ENCODE measurements at places on chromosomes 6 and 20.

DNA sequence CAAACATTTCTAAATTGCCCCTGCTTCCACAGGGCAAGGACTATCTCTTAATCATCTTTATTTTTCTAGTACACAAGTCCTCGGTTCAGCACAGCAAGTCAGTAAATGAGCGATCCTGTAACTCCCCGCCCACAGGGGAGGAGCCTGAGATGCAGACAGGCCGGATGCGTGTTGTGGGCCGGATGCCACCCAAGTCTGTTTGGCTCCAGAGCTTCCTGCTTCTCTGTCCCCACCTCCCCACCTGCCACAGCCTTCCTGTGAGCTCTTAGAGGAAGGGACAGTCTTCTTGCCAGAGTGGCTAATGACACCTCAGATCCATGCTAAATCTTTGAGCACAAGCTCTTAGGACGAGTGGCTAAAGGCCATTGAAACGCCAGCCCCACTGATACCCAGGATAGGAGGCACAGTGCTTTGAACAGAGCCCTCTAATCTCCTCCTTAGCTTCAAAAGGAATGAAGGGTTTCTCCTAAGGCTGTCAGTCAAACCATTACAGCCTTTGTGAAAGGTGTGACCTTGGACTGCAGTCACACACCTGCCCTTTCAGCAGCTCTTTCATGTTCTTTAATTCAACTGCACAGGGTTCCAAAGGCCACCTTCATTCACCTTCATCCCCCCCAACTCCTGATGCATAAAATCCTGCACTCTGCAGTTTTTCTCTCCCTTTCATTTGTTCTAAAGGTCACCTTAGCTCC, 264.3 kb downstream of the TFAP2C start:
- DNase-seq: no peak

DNA sequence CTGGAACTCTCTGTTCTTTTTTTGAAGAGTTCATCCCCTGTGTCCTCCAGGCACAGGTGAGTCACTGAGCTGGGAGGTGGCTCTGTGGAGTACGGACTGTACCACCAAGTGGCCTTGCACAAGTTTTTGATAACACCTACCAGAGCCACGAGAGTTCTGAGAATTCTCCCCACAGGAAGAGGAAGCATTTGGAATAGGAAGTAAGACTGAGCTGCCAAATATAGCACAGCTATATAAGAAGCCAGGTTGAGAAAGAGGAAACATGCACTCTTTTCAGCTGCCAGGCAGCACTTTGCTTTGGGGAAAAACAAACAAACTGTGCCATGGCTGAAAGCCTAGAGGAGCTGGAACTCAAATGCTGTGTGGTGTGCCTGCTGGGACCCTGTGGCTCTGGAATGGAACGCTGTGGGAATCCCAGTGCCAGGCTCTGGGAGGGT, 70.8 kb upstream of the RIPOR2 start:
- peak; percentile 81 for DNase-seq

DNA sequence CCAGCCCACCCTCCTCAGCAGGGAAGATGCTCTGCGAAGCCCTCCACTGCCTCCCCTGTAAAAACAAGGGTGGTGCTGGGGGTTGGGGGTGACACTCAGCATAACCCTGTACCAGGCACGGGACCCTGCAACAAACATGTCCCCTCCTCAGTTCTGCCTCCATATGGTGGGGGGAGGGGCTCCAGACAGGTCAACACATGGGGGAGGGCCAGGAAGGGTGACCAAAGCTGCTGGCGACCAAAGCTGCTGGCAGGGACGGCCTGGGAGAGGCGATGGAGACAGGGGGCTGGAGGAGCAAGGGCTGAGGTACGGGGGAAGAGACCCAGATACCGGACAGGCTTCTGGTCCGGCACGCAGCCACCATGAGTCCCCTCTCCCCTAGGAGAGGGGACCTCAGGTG, 123.2 kb downstream of the TAF4 start:
- DNase-seq: no peak

- no peak for DNase-seq
These were observed 1.5 kb upstream of the SIRPB1 start for GRCh38 chr20:1621316-1621715.

- no peak for DNase-seq
These were observed 8.0 kb upstream of the COL21A1 start for GRCh38 chr6:56255349-56255748.

DNA sequence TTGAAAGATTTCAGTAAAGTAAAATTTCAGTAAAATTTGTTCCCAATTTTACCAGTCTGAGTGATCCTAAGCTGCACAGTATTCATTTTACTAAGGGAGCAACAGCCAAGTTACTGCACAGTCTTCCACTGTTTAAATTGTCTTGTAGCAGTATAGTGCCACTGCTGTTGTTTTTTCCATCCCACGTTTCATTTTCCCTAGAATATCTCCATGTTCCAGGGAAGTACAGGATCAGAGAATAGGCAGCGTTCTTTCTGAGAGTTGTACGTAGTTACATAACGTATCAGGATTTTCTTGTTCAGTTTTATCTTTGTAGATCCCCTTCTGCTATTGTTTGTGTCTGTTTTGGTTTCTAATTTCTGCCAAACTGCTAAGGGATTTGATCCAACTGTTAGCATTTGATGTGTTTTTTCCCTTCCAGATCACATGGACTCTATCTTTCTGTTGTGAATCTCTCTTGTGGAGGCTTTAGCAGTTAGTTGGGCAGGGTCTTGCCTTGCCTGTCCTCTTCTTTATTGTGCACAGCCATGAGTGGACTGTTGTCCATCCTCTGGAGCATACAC, 38.4 kb downstream of the BCKDHB start:
- DNase-seq: no peak

GRCh38 chr20:63284083-63284440, 8.9 kb upstream of the COL20A1 start:
- DNase-seq: no peak

DNA sequence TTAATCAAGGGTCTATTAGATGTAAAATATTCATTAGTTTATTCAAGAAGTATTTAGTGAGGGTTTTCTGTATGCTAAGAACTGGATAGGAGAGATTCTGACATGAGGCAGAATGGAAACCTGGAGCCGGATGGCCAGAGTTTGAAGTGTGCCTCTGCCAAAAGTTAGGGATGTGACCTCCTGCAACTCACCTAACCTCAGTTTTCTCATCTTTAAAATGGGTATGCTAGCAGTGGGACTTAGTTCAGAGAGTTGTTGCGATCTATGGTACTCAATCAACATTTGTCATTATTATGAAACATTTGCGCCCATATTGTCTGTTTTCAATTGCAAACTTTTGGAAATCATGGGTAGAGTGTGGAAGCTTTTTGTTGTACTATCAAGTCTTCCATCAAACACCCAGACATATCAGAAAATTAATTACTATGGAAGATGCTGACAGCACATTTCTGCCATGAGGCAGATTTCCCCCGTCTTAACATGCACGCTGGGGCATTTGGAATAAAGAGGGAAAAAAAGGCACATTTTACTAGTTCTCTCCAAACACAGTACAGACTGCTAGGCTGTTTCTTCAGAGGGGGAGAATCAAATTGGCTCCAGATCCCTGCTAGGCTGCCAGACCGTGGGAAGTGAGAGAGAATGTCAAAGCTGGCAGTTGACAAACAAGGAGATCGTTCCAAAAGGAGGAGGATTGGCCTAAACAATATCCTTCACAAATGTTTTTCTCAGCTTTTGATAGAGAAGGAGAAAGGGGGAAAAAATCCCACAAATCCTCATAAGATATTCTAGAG, 205.3 kb upstream of the TSHZ2 start:
- no peak for DNase-seq

DNA sequence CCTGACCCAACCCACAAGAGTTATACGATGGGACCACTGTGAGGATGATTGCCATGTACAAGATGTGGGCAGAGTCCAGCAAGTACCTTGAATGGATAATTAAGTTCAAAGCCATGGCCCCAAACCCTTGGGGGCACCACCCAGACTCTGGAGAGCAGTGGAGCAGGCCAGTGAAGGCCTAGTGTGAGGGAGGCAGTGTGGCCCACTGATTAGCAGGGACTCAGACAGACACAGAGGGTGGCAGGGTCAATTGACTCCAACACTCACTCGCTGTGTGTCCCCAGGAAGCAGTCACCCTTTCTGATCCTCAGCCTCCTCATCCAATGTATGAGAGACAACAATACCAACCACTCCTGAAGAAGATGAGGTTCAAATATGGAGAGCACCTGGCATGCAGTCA, 1.7 kb upstream of the BPIFA1 start:
- DNase-seq: no peak

DNA sequence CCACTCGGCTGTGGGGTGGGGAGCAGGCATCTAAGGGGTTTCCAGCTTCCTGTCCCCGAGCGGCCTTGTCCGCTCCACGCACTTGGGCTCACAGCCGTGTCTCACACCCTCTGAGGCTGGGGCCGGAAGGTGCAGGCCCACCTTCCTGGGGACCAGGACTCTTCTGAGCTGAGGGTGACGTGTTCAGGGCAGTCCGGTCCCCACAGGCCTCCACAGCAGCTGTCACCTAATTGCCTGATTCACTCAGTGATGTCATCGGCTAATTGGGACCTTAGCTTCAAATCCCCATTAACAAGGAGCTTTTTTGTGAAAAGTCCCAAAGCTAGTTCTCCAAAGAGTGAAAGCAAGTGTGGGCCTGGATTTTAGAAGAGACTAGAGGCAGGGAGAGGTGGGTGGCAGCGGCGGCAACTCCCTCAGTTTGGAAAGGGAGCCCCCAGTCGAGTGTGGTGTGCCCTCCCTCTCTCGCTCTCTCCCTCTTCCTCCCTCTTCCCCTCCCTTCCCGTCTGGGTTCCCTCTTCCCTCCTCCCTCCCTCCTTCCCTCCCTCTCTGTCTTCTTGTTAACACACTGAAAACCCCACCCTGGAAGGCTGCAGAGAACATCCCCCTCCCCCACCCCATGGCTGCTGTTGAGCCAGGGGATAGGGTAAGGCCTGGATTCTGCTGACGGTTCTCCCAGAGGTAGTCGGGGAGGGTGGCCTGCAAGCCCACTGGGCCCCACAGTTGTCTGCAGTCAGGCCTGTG, 39.0 kb downstream of the MYT1 start:
- DNase-seq: no peak

DNA sequence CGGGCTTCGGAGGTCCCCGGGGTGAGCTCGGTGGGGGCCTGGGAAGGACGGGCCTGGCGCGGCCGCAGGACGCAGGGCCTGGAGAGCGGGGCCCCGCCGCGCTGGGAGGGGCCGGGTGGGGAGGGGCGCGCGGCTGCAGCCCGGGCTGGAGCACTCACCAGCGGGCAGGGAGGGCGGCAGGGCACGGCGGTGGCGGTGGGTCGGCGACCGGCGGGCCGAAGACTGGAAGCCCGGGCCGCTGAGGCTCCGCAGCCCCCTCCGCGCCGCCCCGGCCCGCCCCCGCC, at the start of gene GATA5:
Gene GATA5, minus strand, starts transcription at position 224 of the 284 bp plus-strand sequence. CDS start 474 bp downstream, outside the sequence.
- DNase-seq: no peak

- DNase-seq: no peak
These were observed 15.7 kb upstream of the SLC13A3 start for GRCh38 chr20:46666818-46667515.

- DNase-seq: no peak
These were observed 176.4 kb downstream of the SOX4 start for GRCh38 chr6:21769968-21770367.

GRCh38 chr20:63831646-63831992, 555 bp upstream of the ZBTB46 start:
- no peak for DNase-seq

- DNase-seq: no peak
These were observed 96.8 kb upstream of the MLIP start for GRCh38 chr6:54014440-54014839.

DNA sequence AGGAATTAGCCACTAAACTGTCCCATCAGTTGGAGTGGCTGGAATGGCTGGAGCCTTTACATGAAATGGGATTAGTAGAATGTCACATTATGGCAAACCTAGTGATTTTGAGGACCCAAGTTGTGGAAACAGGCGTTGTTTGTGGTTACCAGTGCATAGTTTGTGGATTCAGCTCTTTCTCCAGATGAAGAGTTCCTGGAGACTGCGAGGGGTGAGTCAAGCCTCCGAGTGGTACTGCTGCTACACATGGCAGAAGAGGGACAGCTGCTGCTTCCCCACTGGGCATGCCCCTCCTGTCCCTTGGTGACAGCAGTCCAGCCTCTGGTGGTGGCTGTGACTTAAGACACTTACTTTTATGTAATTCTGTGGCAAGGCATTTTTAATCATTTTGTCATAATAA, 94.2 kb upstream of the SCP2D1 start:
- no peak for DNase-seq

DNA sequence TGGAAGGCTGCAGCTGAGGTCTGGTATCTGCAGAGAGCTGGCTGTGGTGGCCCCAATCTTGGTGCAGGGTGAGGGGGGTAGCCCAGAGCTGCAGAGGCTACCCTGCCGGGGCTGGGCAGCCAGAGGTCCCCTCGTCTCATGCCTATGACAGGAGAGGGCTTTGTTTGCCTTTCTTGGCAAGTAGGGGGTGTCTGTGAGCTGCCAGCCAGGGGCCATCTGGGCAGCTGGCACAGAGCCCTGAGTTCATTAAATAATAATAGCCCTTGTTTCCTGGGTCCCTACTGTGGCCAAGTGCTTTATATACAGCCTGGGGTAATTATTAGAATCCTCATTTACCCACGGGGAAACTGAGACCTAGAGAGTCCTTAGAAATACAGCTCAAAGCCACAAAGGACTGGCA, 66.6 kb downstream of the EZR start:
- peak; percentile 44 for DNase-seq

DNA sequence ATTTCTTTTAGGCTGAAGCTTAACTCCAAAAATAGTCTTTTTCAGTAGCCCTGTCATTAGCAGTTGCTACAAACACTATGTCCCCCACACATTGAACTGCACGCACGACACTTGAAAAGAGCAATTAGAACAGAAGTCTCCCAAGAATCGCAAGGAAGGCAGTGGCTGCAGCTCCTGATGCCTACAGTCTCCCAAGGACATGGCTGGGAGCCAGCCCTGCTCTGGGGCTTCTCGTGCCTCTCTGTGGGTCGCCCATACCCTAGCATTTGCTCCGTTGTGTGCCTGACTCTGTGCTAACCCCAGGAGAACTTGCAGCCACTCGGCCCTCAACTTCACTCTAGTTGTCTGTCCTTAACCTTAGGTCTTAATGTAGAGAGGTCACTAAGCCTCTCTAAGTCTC, 454.2 kb downstream of the PTPRT start:
- no peak for DNase-seq

DNA sequence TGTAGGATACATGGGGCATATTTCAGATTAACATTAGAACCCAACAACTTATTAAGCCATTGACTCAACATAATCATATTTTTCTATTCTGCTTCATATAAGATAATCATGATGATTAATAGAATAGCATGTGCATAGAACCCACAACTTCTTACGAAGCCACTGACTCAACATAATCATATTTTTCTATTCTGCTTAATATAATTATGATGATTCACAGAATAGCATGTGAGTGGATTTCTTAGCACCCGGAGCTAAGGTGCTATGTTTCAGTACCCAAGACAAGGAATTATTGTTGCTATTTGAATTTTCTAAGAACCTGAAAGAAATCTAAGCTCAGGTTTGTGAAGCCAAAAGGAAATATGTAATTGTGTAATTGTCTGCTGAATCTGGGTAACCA, 96.8 kb downstream of the TENT5A start:
- no peak for DNase-seq

- DNase-seq: no peak
These were observed 75.5 kb downstream of the ANKS1A start for GRCh38 chr6:34964564-34964963.

DNA sequence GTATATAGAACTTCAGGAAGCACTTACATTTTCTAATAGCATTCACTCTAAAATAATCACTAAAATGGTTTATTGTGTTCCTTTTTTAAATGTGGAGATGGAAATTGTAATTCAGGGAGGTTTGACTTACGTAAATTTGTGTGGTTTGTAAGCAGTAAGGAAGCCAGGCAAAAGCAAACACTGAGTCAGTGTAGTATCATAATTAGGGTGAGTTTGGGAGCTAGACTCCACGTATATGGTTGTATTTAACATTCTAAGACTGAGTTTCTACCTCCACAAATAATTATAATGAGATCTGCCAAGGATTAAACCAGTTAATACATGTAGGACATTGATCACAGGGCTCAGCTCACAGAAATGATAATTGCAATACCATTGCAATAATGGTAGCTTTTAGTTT, 425.5 kb downstream of the CBLN4 start:
- DNase-seq: no peak
